Activated effector memory CD4-positive, alpha-beta T cell treated with anti-CD3 and anti-CD28 coated beads, Interleukin-2, amount 50 U/mL, for 16 hours (primary cell): ENCODE measurements at places on chromosomes 16 and 17.

GRCh38 chr17:66994930-66995535, 30.5 kb downstream of the CACNG4 start:
- DNase-seq: no peak

DNA sequence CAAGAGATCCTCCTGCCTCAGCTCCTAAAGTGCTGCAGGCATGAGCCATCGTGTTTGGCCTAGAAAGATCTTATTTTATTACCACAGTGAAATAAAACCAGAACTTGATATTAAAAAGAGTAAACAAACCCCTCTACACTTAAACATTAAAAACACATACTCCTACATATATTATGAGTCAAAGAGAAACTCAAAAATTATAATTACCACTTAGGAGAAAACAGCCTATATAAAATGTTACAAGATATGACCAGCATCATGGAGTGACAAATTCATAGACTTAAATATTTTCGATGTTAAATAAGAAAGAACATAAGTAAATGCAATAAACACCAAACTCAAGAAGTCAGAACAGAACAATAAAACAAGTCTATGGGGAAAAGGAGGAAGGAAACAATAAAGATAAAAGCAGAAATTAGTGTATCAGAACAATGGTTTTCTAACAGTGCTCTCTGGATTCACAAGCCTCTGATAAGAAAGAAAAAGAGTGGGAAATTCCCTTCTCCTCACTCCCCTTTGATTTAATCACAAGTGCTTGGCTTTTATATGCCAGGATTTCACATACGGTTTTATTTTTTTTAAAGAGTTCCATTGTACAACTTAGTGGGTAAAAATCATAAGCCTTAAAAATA, 23.0 kb downstream of the SKAP1 start:
- no peak for DNase-seq

- DNase-seq: no peak
Observed at GRCh38 chr16:77843405-77843804, 55.0 kb downstream of the VAT1L start.

GRCh38 chr17:15262291-15263205, 2.6 kb downstream of the PMP22 start:
- no peak for DNase-seq

DNA sequence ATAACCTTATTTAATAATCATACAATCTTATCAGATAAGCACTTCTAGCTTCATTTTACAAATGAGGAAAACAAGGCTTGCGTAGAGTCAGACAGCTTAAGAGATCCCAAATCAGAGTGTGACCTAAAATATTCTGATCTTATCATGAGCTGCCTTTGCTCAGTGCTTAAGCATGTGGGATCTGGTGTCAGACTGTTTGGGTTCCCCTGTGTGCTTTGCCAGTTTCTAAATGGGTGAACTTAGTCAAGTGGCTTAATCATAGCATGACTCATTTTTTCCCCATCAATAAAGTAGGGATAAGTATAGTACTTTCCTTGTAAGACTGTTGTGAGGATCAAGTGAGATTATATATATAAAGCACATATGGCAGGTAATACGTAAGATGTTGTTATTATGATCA, 612.6 kb upstream of the C16orf82 start:
- DNase-seq: no peak

- no peak for DNase-seq
Observed at GRCh38 chr17:4010754-4011153, 46.5 kb upstream of the ATP2A3 start.

DNA sequence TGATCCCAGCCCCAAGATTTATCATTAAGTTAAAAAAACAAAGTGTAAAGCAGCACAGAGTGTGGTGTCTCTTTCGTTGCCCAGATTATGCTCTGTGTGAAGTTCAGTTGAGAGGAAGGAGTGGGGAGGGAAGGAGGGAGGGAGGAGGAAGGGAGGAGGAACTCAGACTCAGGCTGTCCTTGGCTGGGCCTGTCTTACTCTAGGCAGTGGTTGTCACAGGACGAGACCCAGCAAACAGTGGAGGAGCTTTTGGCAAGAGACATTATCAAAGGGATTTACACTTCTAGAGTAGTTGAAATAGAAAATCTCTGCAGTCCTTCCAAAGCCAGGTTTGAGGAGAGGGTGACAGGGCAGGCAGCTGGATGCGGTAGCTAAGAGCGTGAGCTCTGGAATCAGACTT, 27.8 kb downstream of the KNOP1 start:
- no peak for DNase-seq

- no peak for DNase-seq
Observed at GRCh38 chr17:17757391-17757791, 76.1 kb downstream of the RAI1 start.

- DNase-seq: no peak
Observed at GRCh38 chr16:83771306-83771942, 36.4 kb upstream of the HSBP1 start.

- DNase-seq: peak; percentile 39
Observed at GRCh38 chr17:72365857-72366414, 245.1 kb downstream of the SOX9 start.

GRCh38 chr17:39270923-39271322, 45.2 kb upstream of the STAC2 start:
- DNase-seq: no peak

DNA sequence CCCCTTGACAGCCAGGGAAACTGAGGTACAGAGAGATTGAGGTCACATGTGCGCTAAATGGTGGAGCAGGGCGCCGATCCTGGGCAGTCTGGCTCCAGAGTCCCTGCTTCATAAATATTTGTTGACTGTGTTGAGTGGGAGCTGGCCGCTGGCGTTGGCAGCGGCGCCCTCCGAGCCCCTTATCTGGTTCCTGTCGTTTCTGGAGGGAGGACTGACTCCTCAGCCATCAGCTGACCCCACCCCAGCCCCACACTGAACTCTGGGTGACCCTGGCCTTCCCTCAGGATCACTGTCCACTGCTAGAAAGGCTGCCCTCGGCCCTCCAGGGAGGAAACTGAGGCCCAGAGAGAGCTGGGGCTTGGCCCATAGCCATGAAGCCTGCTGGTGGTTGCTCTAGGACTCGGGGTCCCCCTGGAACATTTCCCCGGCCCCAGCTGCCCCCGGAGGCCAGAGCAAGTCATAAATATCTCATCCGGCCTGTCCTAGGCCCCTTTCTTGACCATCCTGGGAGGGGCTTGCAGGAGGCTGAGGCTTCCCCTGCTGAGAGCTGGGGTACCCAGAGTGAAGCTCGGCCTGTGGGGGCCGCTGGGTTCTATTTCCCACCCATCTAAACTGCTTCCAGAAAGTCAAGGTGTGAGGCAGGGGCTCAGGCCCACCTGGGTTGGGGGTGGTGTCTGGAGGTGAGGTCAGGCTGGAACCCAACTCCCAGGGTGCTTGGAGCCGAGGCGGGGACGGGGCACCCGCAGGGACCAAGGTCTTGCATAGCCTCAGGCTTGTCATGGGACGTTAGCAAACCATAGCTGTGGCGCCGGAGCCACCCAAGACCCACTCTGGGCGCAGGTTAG, 51.7 kb upstream of the GSE1 start:
- DNase-seq: no peak

- no peak for DNase-seq
Observed at GRCh38 chr16:23506606-23506994, 3.7 kb downstream of the GGA2 start.

DNA sequence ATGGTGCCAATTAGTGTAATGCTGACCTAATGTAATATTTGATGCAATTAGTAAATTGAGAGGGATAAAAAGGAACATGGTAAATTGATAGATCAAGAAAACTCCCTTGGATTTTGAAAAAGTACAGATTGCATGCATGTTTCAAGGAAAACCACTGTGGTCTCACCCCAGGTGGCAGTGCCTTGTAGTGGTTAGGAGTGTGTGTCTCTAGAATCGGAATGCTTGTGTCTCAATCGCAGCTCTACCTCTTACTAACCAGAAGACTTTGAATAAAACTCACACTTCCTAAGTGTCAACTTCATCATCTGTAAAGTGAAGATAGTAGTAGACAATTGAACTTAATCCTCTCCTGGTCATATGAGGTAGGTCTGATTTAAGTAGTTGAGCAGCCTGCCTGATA, 128.9 kb upstream of the GOT2 start:
- DNase-seq: no peak

- DNase-seq: no peak
Observed at GRCh38 chr17:32971171-32971570, 20.5 kb upstream of the SPACA3 start.

DNA sequence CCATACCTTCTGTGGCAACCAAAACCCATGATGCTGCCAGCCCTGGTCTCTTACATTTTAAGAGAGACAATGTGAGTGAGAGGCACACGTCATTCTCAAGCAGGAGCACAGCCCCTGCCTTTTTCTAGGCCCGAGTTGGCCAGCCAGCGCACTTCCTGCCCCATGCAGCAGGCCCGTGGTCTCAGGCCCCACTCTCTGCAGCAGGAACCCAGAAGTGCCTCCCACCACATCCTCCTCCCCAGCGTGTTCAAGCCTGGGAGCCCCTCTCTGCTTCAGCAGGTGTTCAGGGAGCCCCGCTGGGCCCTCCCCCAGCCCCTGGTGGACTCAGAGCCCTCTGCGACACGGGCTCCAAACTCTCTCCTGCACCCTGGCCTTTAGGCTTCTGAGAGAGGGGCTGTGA, 30.5 kb downstream of the ITGAE start:
- DNase-seq: no peak

- DNase-seq: no peak
Observed at GRCh38 chr16:4193920-4194319, 48.0 kb downstream of the SRL start.

DNA sequence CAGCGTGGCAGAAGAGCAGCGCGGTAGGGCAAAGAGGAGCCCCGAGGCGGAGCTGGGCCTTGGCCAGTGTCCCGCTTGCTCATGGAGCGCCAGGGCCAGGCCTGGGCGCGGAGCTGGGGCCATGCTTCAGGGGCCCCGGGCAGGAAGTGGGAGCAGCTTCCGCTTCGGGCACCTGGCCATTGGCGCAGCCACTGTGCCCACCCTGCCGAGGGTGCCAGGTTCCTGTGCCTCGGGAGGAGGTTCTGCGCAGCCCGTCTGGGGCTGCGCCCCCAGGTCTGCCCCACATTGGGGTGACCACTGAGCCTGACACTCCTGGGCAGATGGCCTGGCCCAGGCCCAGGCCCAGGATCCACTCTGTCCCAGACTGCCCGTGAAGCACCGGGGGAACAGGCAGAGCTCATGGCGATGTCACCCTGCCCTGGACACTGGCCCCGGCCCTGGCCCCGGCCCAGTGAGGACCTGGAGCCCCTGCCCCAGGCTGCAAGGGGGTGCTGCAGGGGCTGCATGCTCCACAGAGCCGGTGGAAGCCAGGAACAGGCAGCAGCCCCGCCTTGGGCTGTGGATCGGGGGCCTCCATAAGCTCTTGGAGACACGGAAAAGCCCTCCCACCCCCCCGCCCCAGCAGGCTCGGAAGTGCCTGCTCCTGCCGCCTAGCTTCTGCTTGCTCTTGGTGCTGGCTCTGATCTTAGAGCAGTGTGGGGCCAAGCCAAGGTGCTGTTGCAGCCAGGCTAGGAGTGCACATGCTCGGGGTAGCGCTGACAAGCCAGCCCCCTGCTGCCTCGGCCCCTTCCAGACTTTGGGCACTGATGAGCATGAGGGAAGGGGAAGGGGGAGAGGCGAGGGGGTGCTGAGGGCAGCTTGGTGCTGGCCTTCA, 35.9 kb upstream of the FOXJ1 start:
- no peak for DNase-seq

DNA sequence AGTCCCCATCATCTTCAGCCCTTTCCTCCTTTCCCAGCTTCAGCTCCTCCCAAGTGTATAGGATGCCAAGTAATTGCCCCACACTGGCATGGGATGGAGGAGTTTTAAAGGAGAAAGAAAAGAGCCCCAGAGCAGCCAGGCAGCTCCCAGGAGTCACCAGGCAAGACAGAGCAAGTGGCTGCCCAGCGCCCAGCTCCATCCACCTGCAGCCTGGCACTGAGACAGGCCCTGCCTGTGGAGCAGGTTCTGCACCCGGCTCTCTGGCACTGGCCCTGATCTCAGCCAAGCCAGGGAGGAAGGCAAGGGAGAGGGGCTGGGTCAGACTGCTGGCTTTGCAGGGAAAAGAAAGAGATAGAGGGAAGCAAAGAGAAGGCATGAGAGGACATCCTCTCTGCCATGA, 21.7 kb downstream of the FOXN1 start:
- DNase-seq: no peak

DNA sequence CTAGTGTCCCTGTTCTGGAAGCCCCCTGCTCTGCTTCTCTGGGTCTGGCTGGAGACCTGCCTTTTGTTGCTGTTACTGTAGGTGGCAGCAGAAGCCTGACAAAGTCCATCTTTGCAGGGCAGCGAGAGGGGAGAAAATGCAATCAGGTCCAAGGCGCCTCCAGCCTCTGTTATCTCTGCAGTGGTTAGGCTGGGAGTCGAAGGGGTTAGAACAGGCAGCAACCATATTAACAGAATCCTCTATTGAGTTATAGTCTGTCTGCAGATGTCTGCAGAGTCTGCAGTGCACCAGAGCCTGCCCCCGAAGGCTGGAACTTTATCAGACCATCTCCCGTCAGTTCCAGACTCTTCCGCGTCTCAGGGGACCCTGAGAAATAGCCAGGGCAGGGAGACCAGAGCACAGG, 404.9 kb upstream of the EEF2KMT start:
- no peak for DNase-seq

- no peak for DNase-seq
Observed at GRCh38 chr16:11546608-11547061, 40.1 kb downstream of the LITAF start.

DNA sequence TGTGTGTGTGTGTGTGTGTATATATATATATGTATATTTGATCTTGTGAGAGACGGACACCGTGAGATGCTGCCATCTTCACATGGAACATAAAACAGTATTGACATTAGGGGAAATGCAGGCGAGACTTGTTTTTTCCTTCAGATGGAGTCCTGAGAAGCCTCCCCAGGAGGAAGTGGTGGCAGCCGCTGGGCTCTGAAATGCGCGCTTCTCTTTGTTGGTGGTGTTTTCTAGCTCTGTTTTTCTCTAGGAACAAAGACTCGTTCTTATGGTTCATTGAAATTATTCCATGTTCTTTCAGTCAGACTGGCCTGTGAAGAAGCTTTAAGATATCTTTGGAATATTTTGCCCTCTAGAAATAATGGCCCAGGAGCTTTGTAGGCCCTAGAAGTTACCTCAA, 32.9 kb downstream of the SNX29 start:
- no peak for DNase-seq

GRCh38 chr17:80220736-80221215, 549 bp downstream of the SLC26A11 start:
- no peak for DNase-seq

DNA sequence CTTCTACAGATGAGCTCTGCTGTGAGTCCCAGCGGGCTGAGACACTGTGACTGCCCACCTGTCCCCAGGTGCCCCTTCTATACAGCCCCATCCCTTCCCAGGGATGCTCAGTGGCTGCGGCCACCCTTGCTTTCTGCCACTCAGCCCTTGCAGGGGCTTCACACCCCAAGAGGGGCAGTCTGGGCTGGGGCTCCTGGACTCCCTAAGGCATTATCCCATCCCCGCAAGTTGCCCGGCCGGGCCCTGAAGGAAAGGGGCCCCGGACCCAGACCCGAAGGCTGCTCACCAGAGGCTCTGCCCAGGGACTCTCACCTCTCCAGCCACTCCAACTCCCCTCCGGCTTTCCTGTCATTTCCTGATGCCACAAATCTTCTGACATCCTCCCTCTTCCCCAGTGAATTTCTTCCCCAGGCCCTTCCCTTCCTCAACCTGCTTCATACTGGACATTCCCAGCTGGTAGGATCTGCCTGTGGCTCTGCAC, 88.5 kb upstream of the TOB1 start:
- DNase-seq: peak; percentile 33
